Stimulated activated CD8-positive, alpha-beta memory T cell treated with anti-CD3 and anti-CD28 coated beads, Interleukin-7, amount 100 ng/mL, for 4 hours (primary cell): ENCODE measurements at places on chromosomes 4 and X.

DNA sequence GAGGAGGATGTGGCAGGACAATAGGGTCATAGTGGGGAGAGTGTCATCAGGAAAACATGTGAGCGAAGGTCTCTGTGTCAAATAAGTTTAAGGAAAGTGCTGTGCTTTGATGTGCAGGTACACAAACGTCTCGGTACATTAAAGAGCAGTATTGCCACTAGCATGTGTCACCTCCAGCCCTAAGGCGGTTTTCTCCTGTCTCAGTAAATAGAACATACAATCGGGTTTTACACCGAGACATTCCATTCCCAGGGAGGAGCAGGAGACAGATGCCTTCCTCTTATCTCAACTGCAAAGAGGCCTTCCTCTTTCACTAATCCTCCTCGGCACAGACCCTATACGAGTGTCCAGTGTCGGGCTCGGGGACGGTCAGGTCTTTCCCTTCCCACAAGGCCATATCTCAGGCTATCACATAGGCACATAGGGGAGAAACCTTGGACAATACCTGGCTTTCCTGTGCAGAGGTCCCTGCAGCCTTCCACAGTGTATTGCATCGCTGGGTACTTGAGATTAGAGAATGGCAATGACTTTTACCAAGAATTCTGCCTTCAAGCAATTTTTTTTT, 684.5 kb downstream of the PDHA2 start:
- no peak for DNase-seq

GRCh38 chr4:52659722-52660261, 691 bp upstream of the USP46 start:
- DNase-seq = no peak

GRCh38 chr4:34718576-34719245, 1525.6 kb downstream of the ARAP2 start:
- DNase-seq = no peak

DNA sequence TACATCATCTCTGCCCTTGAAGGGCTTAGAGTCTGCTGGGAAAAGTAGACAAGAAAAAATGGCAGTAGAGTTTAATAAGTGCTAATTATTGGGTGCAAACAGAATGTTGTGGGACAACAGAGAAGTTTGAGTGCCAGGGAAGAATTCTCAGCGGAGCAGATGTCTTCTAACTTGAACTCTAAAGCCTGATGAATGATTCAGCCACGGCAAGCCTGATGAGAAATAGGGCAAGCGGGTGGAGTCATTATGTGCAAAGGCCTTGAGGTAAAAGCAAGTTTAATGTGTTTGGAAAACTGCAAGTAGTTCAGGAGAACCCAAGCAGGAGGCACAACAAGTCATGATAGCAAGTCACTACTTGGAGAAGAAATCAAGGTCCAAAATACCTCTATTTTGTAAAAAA, 37.5 kb downstream of the GC start:
- no peak for DNase-seq

- no peak for DNase-seq
These were observed 16.0 kb downstream of the GSPT2 start for GRCh38 chrX:51759055-51759839.
